LHCN-M2 (cell line): ENCODE measurements at places on chromosomes 4 and X. TPM values are rescaled to one million over a fixed set of nuclear protein-coding genes. Genes with fewer than 3 reads are reported as not detected.

FAM9B gene
- 0.06 and 0.17 TPM in 2 replicates for total RNA-seq

ALB gene
- not detected in 2 replicates for total RNA-seq

ARSD gene
- 13.9 and 16.0 TPM in 2 replicates for total RNA-seq

- no peak for DNase-seq
Observed at GRCh38 chr4:56655209-56655626, 25.9 kb downstream of the HOPX start.

DNA sequence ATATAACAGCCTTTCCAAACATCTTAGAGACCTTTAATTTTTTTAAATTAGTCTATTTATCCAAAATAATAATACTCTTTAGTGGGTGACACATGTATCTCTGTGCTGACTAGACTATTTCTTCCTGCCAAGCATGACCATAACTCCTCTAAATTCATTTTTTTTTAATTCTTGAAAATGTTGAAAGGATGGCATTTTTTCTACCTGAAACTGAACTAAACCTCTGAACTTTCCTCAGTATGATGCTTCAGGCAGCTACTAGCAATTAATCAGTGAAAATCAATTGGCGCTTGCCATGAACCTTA, 42.4 kb upstream of the PDLIM5 start:
- DNase-seq = no peak

DNA sequence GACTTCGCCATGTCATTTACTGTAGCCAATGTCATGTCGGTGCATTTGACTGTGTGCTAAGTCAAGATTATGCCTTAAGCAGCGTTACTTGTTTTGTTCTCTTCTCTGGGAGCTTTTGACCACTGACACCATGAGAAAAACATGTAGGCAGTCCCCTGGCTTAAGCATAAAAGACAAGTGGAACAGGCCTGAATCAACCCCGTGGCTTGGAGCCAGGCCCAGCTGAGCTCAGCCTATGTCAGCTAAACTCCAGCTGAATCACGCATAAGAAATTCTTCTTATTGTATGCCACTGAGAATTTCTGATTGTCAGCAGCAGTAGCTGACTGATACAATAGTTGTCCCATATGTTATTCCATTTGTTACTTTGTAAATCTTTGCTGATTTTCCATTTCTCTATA, 261.9 kb downstream of the CBLL2 start:
- peak; percentile 73 for DNase-seq
